T1000 (cell line): ENCODE measurements at places on chromosomes 4 and X.
A peak's percentile ranks its signal among the peaks of the same experiment; 100 is the strongest.

GRCh38 chrX:17390419-17390850 is 15.4 kb downstream of the NHS start:
- DNase-seq = no peak

DNA sequence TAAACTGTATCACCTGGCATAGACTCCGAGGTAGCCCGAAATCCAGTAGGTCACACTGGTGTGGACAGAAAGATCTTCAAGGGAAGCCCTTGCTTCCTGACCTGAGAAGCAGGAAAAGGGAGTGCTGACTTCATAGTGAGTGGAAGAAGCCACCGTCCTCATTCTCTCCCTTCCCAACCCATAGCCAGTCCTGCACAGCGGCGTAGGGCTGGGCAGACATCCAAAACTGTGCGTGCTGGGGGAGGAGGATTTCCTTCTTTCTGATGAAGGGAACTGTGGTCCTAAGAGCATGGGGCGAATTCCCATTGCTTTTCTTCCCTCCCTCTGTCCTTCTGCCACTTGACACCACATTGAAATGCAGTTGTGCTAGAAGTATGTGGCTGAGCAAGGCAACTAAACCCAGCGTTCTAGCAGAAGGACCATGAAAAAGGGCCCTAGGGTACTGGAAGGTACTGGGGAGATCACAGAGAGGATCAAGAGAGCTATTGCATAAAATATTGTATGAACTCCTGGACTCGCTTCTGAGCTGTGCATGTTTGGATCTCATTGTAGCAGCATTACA is 66.9 kb downstream of the STOX2 start:
- DNase-seq = no peak

DNA sequence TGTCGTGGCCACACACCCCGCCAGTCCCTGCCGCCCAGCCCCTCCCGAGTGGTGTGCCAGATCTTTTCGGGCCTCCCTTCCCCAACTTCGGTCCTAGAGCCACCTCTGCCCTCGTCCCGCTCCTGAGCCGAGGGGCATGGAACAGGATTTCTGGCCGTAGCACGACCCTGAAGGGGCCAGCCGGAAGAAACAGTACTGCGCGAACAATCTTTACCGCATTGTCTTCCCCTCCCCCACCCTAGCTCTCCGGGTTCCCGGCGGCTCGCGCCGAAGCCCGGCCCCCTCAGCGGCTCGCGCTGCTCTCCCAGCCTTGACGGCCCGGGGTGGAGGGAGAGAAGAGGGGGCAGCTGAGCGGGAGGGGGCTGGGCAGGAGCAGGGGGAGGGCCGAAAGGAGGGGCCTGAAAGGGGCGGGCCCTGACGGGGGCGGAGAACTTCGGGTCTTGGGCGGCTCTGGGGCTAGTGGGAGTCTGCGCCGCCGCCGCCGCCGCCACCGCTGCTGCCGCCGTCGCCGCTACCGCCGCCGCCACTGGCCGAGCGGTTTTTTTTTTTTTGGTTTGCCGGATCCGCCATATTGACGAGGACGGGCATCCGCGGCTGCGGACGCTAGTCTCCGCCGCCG is at the start of gene USP9X:
USP9X (plus strand) TSS at position 553 of the 619 bp plus-strand sequence. CDS start 38,184 bp downstream, outside the sequence.
- DNase-seq = peak; percentile 53

- no peak for DNase-seq
Observed at GRCh38 chr4:164935363-164935762, 42.1 kb downstream of the TRIM61 start.

- DNase-seq = peak; percentile 68
Observed at GRCh38 chr4:40909363-40909876, 159.7 kb downstream of the NSUN7 start.

- no peak for DNase-seq
Observed at GRCh38 chr4:766152-766515, 59.8 kb downstream of the CPLX1 start.

- DNase-seq = no peak
Observed at GRCh38 chrX:28391528-28391927, 195.7 kb upstream of the IL1RAPL1 start.

- no peak for DNase-seq
Observed at GRCh38 chr4:37662861-37663390, 23.2 kb downstream of the RELL1 start.

- DNase-seq = no peak
Observed at GRCh38 chr4:158236304-158237030, 26.2 kb downstream of the TMEM144 start.

GRCh38 chr4:28254003-28254402 is 1393.4 kb downstream of the STIM2 start:
- DNase-seq = no peak

DNA sequence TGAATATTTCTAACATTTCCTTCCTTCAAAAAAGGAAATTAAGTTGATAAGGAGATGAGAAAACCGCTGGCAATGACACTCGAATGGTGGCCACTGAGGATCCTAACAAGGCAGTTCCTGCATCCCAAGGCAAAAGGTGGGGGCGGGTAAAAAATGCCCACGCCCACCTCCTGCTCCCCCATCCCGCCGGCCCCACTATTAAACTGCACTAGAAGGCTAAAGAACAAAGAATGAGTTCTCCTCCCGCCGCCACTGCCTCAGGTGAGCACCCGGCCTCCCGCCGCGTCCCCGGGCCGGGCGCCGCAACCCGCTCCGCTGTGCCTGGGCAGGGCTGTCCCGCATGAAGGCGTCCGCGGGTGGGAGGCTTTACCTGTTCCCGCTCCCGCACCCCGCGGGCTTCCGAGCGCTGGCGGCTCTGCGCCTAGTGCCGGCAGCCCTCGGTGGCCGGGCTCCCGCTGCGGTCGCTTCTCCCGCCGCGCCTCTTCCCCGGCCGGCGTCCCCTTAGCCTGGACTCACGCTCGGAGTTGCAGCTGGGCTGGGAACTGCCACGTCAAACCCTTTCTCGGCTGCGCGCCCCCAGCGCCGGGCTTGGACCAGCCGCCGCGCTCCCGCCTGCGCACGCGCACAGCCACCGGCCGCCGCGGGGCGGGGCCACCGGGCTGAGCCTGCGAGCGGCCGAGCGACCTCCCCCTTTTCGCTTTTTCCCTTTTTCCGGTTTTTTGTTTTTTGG is at the start of gene SEC24D:
SEC24D (minus strand) TSS at position 556 of the 730 bp plus-strand sequence. CDS start 2,430 bp downstream, outside the sequence.
- DNase-seq = peak; percentile 92

GRCh38 chrX:20267931-20268701 is 1.4 kb upstream of the RPS6KA3 start:
- no peak for DNase-seq

GRCh38 chr4:84258905-84259830 is 239.9 kb downstream of the NKX6-1 start:
- no peak for DNase-seq

GRCh38 chr4:97498875-97499274 is 644.4 kb downstream of the STPG2 start:
- DNase-seq = peak; percentile 23

DNA sequence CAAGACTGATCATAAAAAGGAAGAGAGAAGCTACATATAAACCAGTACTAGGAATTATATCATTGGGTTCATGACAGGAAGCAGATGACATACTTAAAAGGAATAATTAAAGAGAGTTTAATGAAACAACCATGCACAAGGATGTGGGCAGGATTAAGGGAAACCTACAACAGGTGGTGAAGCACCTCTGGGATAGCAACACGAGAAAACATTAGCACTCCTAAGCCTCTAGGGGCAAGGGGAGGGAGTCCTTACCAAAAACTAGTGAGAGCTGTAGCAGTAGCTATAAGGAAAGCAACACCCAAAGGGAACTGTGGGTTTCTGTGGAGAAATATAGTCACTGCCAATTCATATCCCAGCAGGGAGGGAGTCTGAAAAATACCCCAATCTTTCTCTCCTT is 7.2 kb upstream of the THOC2 start:
- no peak for DNase-seq

DNA sequence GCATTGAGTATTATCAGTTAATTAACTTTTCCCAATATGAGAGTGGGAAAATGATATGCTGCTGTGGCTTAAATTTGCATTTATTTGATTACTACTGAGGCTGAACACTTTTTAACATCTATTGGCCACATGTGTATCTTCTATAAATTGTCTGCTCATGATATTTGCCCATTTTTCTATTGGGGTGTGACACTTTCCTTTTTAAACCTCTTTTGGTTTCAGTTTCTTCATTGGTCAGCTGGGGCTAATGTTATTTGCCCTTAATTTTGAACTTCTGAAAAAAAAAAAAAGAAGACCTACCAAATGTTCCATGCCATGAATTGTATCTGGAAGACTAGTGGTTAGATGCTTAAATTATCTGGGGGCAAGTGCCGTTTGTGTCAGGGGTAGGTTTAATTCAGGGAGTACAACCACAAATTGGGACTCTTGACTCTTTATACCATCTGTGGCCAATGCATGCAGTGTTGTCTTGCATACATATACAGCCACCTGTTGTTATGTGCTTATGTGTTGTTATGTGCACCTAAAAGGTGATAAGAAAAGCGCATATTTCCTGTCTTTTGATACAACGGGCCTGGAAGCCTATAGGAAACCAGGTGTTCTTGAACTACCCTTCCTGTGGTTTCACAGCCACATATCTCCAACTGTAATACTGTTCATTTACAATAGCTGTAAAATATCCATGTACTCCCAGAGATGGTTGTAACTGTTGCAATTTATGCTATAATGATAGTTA is 49.0 kb downstream of the SH2D1A start:
- DNase-seq = no peak

DNA sequence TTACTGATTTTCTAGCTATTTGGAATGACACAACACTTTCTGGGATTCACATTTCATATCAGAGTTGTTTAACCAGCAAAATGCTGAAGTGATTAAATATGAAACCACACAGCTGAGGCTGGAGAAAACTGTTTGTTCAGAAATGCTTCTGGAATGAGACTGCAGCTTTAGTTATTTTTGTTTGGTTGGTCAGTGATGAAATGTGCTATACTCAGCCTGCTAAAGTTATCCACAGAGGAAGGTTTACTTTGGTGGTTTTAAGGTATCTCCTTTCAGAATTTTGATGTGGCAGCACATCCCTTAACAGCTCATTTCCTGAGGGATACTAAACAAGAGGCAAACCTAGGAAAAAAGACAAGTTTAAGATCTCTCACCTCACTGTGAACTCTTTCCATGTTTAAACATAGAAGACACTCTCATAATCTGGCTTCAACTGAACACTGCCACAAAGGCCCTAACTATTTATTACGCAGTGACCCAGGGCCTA is 106.6 kb upstream of the PDE5A start:
- no peak for DNase-seq

DNA sequence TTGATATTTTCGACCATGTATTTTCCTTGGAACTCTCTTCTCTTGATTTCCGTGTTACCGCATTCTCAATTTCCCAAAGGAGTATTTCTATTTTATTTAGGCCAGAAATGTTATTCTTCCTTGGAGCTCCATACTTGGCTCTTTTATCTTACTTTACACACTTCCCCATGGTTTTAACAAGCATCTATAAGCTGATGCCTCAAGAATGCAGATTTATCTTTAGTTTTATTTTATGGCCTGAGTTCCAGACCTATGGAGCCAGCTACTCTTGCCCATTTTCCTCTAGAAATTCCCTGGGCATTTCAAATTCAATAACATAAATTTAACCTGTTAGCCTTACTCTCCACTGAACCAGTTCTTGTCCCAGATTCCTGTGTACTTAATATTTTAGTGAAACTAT is 43.7 kb downstream of the SULT1E1 start:
- DNase-seq = no peak

GRCh38 chr4:109624536-109624935 is 64.5 kb downstream of the MCUB start:
- DNase-seq = no peak

DNA sequence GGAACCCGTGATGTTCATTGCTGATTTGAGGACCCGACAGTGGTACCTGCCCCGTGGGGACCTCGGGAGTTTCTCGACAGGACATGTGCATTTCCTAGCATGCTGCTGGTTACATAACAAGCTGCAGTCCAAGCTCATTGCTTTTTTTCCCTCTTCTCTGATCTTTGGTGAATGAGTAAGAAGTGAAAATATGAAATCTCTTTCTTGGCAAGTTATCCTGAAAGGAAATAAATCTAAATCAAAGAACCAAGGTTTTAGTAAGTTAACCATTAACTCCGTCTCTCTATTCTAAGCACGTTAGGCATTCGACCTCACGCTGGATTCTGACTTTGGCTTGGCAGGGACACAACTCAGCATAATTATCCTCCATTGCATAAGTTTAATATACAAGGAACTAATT is 86.6 kb downstream of the STK32B start:
- DNase-seq = no peak

DNA sequence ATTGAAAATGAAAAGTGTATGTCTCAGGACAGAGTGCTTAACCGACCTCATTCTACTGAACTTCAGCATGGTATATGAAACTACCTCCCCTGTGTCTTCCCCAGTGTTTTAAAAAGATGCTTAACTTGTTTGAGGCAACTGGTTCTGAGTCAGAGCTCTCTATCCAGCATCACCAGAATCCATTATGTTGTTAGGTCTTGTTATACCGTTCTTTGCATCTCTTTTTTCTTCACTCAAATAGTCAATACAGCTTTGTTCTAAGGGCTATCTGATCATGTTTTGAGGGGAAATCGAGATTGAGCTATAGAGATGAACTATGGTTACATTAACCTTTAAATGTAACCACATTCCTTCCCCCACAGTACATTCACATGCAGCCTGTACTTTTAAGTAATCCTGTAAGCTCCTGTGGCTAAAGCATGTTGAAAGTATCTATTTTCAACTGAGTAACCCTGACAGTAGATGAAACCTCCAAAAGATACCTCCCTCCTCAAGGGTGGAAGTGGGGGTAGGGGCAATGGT is 514.4 kb downstream of the RPA4 start:
- no peak for DNase-seq

- DNase-seq = no peak
Observed at GRCh38 chr4:18247189-18247588, 225.6 kb upstream of the LCORL start.

DNA sequence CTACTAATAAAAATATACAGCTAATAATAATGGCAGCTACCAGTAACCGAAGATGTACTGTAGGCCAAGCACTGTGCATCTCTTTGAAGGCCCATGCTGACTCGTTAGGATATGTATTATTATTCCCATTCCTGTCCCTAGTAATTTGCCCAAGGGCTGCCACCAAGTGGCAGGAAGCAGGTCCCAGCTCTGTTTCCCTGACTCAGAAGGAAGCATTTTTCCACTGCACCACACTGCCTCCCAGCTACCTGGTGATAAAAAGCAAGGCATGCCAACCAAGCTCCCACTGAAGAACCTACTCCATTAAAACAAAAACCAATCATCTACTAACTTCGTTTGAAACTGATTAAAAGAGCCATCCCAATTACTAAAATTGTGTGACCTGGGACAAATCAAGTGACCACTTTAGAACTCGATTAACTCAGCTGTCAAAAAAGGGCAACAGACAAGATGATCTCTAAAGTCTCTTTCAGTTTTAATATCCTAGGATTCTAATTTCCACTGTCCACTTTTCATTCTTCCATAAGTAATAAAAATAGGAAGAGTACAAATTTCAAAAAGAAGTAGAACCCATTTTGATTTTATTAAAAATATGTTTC is 24.3 kb upstream of the PGM2 start:
- DNase-seq = peak; percentile 64

GRCh38 chr4:168886351-168886750 is 123.7 kb downstream of the CBR4 start:
- DNase-seq = no peak

GRCh38 chr4:33316033-33316432 is 2595.9 kb downstream of the PCDH7 start:
- no peak for DNase-seq

- no peak for DNase-seq
Observed at GRCh38 chr4:142690406-142691163, 155.5 kb downstream of the INPP4B start.
